RWPE2 (cell line): ENCODE measurements at places on chromosomes 11 and 22.

DNA sequence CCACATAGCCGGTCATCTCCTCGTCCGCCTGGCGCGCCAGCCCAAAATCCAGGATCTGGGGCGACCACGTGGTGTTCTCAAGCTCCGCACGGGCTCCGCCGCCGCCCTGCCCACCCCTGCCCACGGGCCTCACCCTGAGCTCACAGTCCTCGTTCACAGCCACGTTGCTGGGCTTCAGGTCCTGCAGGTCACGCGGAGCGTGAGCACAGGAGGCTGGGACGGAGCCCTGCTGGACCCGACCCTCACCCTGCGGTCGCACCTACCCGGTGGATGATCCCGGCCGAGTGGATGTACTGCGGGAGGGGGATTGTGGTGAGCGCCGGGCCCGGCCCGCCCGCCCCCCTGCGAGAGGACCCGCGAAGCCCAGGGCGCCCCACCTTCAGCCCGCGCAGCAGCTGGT lies 3.2 kb downstream of the MAPK11 start:
- DNase-seq = no peak

DNA sequence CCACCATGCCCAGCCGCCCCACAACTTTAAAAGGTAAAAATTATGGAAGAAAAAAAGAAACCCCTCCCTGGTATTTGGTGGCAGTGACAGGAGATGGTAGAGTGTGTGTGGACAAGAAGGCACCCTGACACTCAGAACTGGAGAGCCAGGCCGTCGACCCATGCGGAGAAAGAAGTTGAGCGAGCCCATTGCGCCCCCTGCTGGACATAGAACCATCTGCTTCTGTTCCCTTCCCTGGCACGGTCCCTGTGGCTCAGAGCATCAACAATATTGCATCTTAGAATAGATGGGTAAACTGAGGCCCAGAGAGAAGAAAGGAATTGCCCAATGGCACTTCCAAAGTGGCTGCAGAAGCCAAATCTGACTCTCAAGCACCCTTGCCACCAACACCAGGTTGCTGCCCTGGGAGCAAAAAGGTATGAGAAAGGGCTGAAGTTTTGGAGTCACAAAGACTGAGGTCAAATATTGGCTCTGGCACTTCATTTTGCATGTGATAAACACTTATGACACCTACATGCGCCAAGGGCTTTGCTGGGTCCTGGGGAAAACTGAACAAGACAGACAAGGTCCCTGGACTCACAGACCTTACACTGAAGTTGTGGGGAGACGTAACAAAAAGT lies 8.6 kb downstream of the MRPL11 start:
- no peak for DNase-seq

DNA sequence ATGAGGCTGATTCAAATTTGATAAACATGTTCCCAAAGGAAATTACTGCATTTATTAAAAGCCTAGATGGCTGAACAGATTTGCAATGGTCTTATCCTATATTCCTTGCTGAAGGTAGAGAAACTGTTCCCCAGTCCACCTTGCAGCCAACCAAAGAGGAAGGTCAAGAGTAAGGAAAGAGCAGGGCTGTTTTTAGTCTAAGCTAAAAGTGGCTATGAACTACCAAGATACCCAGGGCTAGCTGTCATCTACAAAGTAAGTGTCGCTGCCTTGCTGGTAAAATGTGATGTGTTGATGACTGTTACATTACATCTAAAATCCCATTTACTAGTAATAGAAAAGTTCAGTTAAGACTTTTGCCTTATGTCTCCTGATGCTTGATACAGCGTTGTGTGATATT lies 290.1 kb upstream of the MPPED2 start:
- DNase-seq = no peak

DNA sequence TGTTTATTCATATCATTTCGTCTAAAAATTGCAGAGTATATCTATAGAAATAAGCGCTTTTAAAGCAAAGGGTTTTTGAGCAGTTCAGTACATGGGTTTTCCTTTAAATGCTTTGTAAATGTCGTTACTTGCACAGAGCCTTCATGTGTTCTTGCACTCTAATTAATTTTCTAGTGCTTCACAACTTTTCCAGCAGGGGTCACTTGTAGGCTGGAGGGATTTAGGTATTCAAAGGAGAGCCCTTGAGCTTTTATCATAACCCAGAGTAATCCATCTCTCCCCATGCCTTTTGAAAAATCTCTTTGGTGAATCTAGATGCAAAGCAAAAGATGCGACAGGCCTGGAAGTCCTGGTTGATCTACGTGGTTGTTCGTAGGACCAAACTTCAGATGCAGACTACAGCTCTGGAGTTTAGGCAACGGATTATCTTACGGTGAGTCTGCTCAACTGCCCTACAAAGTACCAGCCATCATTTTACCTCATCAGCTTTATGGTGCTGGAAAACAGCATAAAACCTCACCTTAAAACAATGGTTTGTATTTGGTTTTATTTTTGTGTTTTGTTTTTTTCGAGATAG lies 60.4 kb downstream of the SFI1 start:
- DNase-seq = no peak

DNA sequence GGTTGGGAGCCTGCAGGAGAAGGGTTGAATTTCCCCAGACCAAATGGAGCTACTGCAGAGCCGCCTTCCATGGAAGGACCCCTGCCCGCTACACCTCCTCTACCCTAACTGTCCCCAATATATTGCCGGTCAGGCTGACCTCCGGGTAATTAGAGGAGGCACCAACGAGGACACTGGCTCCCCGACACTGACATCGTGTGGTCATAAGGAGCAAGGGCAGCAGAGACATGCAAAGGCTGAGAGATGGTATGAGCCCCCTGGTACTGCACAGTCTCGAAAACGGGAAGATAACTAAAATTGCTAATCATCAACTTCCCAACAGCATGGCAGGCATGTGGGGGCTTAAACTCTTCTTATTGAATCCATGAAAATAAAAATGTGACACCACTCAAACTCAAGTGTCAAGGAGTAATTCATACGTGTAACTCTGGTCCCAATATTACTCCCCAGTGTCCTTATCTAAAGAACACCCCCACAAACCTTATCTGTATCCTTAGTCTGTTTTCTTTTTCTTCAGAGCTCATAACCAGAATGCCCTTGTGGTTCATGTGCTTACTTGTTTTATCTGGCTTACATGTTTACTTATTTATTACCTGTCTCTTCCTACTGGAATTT lies 4.4 kb downstream of the CAVIN3 start:
- DNase-seq = no peak

DNA sequence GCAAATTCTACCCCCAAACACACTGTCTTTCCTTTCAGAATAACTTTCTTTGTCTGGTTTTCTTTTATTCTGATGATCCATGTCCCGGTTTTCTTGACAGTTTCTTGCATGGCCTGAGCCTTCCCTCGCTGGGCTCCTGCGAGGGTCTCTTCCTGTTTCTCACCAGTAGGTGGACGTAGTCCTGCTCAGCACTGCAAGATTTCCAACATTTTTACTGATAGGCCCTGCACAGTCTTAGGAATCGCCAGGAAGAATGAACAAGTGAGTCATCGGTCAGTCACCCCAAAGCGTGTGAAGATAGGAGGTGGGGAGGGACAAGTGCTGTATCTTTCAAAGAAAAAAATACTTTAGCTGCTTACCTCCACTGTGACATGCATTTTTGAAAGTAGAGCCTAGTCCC lies 16.9 kb upstream of the KIRREL3 start:
- DNase-seq = no peak

GRCh38 chr11:103806130-103806895 lies 230.1 kb upstream of the DDI1 start:
- DNase-seq = no peak

DNA sequence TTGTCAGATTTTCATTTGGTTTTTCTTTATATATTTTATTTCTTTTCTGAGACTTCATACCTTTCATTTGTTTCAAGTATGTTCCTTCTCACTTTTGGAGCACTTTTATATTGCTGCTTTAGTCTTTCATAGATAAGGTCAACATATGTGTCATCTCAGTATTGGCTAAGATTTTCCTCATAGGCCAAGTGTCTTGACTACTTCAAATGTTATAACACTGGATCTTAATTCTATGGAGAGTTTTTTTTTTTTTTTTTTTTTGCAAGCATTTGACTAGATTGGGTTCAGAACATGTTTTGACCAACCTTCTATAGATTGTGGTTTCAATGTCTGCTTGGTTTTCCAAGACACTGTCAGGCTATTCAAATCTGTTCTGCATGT lies 69.0 kb upstream of the NARS2 start:
- DNase-seq = no peak

DNA sequence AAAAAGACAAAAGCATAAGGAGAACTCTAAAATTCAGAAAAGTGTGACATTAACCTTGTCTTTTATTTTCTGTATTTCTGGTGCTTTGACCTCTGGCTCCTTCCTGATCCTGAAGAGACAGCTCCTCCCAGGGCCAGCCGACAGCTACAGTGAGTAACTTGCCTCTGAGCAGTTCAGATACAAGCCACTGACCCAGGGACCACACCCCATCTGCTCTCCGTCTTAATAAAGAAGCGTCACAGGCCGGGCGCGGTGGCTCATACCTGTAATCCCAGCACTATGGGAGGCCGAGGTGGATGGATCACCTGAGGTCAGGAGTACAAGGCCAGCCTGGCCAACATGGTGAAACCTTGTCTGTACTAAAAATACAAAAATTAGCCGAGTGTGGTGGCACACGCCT lies 6.5 kb downstream of the MLC1 start:
- DNase-seq = no peak

GRCh38 chr11:68298659-68299516 lies 13.5 kb upstream of the LRP5 start:
- DNase-seq = no peak

DNA sequence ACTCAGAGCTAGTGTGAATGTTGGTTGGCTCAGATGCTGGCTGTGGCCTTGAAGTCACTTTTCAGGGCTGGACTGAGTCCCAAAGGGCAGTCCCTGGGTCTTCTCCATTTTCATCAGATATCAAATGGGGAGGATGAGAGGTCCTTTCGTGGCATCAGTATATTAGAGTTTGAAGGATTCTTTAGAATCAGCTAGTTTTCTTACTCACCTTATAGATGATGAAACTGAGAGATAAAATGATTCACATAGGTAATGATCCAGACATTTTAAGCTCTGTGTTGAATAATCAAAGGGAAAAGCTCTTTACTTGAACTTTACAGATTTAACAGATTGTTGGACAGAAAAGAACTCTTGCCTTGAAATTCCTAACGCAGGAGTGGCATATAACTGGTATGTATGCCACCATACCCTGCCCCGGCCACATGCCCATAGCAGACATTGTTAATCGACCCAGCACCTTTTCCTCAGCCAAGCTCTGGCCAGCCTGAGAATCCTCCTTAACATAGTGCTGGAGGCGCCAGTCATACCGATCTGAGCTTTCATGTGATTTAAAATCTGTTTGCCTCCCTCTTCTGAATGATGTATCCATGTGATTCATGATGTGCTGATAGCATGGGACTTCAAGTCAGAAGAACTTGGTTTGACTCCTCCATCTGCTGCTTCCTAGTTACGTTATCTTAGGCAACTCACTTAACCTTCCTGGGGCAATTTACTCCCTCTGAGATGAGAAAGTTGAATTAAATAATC lies 60.0 kb downstream of the BARX2 start:
- no peak for DNase-seq
